GM10248 (cell line): ENCODE measurements at places on chromosomes 3 and 15.

- no peak for DNase-seq
These were observed 938.4 kb downstream of the MCTP2 start for GRCh38 chr15:95169541-95170459.

DNA sequence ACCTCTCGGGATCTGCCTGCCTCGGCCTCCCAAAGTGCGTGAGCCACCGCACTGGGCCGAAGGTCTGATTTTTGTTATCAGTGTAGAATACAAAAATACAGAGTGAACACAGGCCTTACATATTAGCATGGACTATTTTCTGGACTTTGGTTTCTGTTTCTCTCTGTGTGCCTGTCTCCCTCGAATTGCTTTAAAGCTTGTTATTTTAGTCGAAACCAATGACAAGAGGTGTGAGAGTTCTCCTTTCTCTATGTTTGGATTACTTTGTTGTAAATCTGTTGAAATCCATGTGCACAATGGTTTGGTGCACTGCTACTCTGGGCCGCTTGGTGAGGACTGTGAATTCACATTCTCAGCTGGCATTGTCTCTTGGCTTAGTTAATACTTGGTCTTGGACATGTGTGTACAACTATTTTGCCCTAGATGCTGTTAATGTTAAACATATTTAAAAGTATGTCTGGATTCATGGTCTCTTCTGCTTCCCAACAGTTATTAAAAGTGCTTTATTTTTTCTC, 23.9 kb downstream of the MED12L start:
- no peak for DNase-seq

- no peak for DNase-seq
These were observed 591.1 kb downstream of the ZPLD1 start for GRCh38 chr3:103025880-103026279.

- DNase-seq = no peak
These were observed 52.7 kb downstream of the MYLK start for GRCh38 chr3:123831420-123831819.

DNA sequence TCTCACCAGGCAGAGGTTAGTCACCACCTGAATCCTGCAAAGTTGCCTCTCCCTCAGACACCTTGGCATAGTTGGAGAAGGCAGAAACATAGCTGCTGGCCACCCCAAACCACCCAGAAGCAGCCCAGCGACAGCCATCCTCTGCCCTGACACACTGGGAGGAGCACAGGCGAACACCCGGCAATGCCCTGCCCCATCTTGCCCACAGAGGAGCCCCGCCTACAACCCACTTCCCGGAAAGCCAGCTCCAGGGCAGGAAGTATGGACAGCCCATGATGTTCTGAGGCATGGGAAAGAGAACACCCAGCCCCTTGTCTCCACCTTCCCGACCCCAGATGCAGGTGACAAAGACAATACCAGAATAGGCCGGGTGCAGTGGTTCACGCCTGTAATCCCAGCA, 12.6 kb upstream of the SHISA5 start:
- no peak for DNase-seq

GRCh38 chr3:44348993-44349392, 10.4 kb downstream of the TCAIM start:
- DNase-seq = no peak

GRCh38 chr3:173411375-173411973, 13.9 kb downstream of the NLGN1 start:
- no peak for DNase-seq

GRCh38 chr3:71753701-71754609, at the start of gene GPR27:
GPR27 (plus strand) TSS chr3:71753855; CDS start chr3:71754050, 195 bp downstream.
- no peak for DNase-seq

DNA sequence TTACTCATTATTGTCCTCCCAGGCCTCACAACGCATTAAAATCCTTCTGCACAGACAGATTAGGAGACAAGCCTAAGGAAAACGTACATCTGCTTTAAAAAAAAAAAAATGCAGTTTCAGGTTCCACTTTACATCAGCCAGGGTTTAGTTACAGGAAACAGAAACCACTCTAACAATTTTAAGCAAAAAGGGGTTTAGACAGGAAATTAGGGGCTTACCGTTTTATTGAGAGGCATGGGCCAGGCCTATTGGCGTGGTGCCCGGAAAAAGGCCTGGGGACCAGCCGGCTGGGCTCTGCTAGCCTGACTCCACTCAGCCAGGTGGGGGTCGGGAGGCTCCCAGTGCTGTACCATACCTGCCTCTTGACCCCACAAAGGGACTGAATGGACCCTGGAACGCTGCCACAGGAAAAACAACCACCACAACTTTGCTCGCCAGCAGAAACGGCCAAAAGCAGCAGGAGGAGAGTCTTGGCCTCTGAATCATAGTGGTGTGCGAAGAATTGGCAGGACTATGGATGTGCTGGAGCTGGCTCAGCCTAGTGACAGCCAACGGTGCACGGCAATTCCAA, 124.3 kb downstream of the CHSY1 start:
- DNase-seq = peak; percentile 61

GRCh38 chr3:169787120-169787519, 13.9 kb downstream of the MYNN start:
- no peak for DNase-seq

DNA sequence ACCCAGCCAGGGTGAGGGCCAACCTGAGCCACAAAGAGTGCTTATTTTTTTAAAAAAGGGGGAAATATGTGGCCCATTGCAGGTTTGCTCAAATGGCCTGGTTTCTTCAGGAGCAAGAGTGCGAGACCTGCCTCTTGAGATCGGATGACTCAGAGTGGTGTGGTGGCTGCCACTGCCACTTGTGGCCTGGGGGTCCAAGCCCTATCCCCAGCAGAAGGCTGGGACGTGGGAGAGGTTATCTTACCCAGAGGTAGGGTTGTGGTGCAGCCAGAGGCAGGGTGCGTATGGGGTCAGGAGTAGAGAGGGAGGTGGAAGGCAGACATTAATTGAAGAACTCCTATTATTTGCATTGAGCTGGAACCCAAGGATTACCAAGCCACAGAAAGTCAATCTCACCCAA, 83.2 kb upstream of the SMAD3 start:
- no peak for DNase-seq

DNA sequence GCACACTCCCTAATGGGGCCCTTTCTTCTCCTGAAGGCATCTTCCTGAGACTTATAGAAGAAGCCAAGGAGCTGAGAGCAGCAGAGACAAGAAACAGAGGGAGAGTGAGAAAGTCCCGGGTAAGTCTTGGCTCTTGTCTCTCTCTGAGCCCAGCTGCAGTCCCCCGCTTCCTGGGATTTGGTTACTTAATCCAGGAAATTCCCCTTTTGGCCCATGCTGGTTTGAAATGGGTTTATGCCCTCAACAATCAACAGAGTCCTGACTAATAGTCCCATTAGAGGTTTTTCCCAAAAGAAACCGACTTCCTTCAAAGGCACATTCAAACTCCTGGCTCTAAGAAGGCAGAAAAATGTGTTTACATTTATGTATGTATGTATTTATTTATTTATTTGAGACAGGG, 22.0 kb downstream of the TMEM158 start:
- DNase-seq = no peak

- no peak for DNase-seq
These were observed 213.4 kb upstream of the TBL1XR1 start for GRCh38 chr3:177410730-177411129.

DNA sequence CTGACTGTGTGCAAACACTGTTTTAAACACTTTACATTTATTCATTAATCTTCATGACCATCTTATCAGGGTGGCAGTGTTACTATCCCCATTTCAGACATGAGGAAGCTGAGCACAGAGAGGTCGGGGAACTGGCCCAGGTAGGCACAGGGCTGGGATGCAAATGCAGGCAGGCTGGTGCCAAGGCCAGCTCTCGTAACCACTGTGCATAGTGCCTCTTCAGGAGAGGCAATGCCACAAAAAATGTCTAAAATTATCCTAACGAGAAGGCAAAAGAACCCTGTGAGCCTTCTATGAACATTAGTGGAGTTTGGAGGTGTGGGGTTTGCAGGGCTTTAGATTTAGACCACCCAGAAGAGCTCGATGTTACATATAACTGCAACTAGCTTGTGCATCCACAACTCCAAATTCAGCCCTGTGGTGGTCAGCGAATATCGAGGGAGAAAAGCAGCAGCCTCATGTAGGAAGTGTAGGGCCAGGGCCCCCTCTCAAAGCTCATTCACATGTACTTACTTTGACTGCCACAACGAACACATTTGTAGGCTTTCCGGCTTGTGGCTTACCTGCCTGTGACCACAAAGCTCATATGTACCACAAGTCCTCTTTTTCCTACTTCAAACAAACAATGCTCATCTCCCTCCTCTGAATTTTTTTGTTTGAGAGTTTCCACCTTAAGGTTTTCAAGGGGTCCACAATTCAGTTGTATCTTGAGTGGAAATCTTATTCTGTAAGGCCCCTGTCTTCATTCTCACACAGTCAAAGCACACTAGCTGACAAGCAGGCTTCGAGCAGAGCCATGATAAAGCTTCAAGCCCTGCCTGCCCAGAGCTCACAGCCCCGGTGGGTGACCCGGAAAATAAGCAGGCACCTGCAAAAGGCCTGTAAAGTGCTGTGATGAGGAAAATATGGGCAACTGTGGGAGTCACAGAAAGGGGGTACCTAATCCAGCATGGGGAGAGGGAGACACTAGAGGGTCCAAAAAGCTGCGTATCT, 722.9 kb upstream of the CFAP20DC start:
- DNase-seq = no peak

DNA sequence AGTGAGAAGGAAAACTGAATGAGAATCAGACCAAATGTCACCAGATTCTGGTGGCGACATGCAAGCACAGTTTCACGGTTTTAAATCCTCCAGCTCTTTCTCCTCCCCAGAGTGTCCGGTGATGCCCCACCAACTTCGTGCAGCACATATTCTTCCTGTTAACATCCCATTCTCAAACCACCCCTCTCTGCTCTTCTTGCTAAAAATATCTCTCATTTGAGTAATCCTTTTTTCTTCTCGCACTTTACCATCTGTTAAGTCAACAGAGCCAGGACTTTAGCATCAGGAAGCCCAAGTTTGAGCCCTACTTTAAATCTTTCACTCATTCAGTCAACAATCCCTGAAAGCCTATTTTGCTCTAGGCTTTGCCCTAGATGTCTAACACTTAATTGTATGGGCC, 68.2 kb upstream of the VGLL4 start:
- DNase-seq = no peak

DNA sequence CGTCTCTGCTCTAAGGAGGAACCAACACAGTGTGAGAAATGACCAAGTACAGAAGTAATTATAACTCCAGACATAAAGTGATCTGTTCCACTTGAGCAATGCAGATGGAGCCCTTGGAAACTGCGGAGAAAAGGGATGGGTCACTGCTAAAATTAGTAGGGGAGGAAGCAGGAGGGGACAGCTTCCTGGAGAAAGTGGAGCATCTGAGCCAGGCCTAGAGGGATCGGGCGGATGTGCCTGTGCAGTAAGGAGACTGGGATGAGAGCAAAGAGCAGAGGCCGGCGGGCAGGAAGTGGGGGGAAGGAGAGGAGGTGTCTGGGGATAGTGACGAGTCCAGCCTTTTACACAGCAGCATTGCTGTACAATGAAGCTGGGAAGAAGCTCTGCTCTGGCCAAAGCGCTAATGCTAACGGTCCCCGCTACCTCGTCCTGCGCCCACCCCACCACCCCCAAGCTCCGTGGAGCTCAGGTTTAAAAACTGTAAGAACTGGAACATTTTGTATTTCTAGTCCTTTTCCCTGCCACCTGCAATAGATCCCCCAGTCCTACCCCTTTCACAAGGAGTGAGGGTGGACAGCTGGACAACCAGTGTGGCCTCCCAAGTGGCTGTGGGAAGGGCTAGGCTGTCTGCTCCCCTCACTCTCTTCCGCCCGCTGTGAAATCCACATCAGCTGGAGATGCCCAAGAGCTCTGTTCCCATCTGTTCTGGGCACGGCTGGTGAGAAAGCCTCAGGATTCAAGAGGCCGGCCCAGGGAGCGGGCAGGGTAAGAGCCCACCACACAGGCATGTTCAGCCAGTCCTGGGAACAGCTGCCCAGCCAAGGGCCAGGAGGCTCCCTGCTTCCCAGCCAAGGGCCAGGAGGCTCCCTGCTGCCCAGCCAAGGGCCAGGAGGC, 53.0 kb upstream of the HES1 start:
- no peak for DNase-seq

DNA sequence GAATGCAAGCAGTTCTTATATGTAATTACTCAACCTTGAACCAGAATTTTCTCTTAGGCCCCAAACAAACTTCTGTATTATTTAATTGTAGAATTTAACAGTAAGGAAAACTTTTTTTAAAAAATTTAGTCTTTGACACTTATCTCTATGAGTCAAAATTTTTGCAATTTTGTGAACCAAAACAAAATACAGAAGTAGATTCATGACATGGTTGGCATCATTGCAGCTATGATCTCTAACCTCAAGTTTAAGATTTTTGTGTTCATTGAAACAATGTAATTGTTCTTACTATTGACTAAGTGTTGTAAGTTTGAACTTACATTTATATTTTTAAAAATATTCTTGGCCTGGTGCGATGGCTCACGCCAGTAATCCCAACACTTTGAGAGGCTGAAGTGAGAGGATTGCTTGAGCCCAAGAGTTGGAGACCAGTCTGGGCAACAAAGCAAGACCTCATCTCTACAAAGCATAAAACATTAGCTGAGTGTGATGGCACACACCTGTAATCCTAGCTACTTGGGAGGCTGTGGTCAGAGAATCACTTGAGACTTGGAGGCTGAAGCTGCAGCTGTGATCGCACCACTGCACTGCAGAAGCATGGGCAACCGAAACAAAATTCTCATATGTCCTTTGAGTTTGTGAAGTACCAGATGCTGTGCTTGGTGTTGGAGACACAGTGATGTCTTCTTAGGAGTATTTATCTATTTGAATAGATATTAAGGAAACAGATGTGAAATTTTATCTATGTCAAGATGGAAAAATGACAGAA, 39.7 kb downstream of the STT3B start:
- DNase-seq = no peak

- peak; percentile 40 for DNase-seq
These were observed 38.4 kb downstream of the GTF2E1 start for GRCh38 chr3:120780977-120781376.

- DNase-seq = no peak
These were observed 28.2 kb downstream of the DUOX1 start for GRCh38 chr15:45157974-45158373.

DNA sequence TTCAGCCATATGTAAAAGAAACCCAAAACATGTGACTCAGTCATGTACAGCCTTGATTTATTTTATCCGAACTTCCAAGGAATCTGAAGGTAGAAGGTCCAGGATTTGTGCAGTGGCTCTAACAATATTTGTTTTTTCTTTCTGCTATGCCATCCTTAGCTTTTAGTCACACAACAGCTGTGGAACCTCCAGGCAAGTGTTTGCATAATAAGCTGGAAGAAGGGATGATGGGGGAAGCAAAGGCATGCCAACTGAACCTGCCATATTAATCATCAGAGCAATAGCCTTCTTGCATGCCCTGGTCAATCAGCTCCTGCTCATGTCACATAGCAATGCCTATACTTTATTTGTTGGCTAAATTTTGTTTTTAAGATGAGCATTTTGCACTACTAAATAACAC, 444.7 kb upstream of the ARPP21 start:
- no peak for DNase-seq

DNA sequence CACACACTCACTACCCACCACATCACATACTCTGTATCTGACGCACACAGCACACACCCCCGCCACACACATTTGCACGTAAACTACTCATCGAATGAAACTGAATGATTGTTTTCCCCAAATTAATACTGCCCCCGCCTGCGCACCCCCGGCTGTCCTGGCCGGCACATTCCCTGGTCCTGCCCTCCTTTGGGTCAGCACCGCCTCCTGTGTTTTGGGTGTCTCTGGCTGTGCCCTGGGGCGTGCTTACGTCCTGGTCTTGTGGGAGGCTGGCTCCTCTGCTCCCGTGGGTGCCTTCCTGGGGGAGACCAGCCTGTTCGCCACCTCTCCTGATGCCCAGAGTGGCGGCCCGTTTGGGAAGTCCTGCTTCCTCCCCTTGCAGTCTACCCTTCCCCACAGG, 30.2 kb downstream of the APBA2 start:
- no peak for DNase-seq

- DNase-seq = no peak
These were observed 9.6 kb upstream of the CFAP44 start for GRCh38 chr3:113450911-113451310.
